ENCODE measurements at places on chromosomes 12 and 14.
A peak's percentile ranks its signal among the peaks of the same experiment; 100 is the strongest.

DNA sequence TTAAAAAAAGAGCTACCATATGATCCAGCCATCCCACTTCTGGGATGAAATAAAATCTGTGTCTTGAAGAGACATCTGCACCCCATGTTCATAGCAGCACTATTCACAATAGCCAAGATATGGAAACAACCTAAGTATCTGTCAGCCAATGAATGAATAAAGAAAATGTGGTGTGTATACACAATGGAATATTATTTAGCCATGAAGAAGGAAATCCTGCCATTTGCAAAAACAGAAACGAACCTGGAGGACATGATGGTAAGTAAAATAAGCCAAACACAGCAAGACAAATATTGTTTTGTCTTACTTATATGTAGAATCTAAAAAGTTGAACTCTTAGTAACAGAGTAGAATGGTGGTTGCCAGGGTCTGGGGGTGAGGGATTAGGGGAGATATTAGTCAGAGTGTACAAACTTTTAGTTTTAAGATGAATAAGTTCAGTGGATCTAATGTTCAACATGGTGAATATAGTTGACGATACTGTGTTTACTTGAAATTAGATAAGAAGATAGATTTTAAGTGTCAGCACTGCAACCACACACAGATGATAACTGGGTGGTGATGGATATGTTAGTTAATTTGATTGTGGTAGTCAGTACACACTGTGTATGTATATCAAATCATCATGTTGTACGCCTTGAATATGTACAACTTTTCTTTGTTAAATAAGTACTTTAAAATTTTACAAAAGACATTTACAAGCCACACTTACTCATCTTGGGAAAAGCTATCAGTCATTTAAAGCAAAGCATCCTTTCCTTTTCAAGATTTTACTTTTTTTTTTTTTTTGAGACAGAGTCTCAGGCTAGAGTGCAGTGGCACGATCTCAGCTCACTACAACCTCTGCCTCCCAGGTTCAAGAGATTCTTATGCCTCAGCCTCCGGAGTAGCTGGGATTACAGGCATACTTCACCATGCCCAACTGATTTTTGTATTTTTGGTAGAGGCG, 89.9 kb downstream of the BICD1 start:
- DNase-seq = no peak

- no peak for DNase-seq
Measured at GRCh38 chr12:112167718-112168525, 42.6 kb downstream of the TRAFD1 start.

- DNase-seq = no peak
Measured at GRCh38 chr12:24823808-24824515, 124.9 kb downstream of the BCAT1 start.

DNA sequence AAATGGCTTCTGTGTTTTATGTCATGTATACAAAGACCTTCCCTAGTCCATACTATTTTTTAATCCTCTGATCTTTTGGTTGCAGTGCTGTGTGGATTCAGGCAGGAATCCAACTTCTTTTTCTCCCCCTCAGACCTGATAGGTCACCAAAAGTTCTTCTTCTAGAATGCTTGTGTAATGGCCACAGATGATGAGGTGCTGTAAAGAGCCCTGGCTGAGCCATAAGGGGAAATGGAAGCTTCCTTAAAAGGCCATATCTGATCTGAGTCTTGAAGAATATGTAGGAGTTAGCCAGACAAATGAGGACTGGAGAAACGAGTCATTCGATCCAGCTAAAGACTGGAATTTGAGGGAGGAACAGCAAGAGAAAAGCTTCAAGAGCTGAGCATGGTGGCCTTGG, 353.9 kb downstream of the PCNX1 start:
- no peak for DNase-seq

DNA sequence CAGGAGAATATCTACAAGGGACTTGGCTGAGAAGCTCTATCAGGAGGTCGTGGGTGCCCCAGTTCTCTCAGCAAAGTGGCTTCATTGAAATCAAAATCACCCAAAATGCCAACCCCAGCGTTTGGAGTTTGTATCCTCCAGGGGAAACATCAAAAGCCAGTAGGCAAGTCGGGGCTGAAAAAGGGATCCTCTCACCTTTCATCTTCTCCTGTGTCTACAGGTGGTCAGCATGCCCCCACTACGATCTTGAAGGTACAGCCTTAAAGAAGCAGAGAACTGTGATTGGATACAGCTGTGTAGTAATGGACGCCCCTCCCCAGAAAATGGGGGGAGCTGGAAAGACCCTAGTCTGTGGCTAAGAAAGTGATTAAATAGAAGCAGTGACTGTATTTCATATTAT, 22.2 kb downstream of the HRK start:
- DNase-seq = no peak

DNA sequence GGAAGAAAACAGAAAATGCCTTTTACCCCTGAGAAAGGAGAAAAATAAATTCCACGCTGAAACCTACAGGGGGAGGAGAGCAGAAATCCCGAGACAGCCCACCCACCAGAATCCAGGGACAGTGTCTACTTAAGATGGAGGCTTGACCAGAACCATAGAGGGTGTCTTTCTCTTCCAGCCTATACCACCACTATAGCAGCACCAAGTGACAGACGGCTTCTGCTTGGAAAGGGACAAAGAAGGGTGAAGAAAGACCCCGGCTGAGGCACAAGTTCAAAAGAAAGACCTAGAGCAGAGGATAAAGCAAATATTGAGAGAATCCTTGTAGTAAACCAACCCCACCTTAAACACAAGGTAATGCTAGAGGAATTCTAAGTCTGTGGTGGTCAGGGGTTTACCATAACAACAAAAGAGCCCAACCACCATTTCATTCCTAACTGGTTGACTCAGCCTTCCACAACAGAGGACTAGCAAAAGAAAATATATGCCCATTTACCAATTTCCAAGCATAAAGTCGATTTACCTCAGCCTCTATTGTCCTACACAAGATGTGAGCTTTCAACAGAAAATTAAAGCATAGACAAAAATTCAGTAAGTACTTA, 105.3 kb upstream of the FOXG1 start:
- no peak for DNase-seq

- DNase-seq = no peak
Measured at GRCh38 chr12:17976202-17976601, 113.8 kb downstream of the RERGL start.

DNA sequence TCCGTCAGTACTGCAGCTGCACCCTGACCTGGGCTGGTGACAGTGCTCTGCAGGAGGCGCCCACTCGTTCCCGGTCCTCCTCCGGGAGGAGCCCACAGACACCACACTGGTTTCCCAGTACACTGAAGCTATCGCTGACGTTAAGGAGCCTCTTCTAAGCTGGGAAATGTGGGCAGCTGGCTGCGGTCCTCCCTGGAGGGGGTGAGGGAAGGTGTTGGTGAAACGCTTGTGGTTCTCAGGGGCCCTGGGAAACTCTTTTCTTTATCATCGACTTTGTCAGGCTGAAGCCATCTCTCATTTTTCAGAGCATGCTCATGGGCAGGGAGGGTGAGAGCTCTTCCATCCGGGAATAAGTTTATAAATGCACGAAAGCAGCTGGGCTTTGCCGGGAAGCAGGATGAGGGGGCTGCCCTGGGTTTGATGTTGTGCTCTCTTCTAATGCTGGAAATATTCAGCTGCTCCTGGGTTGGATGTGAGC, 176.0 kb downstream of the CHST11 start:
- no peak for DNase-seq

- no peak for DNase-seq
Measured at GRCh38 chr12:125089083-125089482, 23.8 kb downstream of the AACS start.

- DNase-seq = no peak
Measured at GRCh38 chr14:90355540-90356518, 24.1 kb upstream of the NRDE2 start.

GRCh38 chr12:4140581-4141301, 132.8 kb upstream of the CCND2 start:
- no peak for DNase-seq

- DNase-seq = no peak
Measured at GRCh38 chr14:64232095-64232838, 61.9 kb downstream of the ESR2 start.

GRCh38 chr12:109523071-109523470, 45.6 kb downstream of the UBE3B start:
- DNase-seq = no peak

GRCh38 chr14:62066304-62066703, 304.1 kb downstream of the SNAPC1 start:
- no peak for DNase-seq

DNA sequence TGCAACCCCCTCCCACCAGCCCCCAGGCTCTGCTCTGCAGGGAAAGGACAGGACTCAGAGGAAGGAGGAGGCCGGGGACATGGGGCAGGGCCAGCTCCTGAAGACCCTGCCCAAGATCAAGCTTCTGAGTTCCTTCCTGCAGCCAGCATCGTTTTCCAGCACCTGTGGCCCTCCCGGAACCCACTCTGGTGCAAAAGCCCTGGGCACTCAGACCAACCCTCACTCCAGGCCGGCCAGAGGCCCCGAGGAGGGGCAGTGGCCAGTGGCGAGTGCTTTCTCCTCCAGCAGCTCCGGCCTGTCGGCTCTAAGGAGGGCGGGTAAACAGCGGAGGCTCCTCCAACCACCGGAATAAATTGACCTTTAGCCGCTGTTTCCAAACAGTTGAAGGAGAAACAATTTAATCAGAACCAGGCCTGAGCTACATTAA, 10.8 kb downstream of the TMEM179 start:
- DNase-seq = no peak

DNA sequence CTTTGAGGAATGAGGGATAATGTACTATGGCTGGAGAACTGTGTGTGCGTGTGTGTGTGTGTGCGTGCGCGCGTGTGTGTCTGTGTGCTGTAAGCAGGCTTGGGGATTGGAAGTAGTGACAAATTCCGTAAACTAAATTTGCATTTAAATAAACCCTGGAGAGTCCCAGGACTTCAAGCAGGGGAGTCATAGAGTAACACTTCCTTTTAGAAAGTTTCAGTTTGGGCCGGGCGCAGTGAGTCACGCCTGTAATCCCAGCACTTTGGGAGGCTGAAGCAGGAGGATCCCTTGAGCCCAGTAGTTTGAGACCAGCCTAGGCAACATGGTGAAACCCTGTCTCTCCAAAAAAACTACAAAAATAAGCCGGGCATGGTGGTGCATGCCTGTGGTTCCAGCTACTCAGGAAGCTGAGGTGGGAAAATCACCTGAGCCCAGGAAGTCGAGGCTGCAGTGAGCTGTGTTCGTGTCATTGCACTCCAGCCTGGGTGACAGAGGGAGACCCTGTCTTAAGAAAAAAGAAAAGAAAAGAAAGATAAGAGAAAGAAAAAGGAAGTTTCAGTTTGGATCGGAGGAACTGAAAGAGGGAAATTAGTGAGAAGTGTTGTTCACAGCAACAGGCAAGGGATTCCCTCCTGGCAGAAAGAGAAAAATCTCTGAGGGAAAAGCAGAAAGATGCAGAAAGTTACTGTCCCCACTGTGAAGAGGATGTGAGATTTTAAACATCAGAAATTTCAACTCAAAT, 222.7 kb upstream of the SOX5 start:
- no peak for DNase-seq

GRCh38 chr12:4579305-4580102, 17.5 kb downstream of the DYRK4 start:
- DNase-seq = no peak

DNA sequence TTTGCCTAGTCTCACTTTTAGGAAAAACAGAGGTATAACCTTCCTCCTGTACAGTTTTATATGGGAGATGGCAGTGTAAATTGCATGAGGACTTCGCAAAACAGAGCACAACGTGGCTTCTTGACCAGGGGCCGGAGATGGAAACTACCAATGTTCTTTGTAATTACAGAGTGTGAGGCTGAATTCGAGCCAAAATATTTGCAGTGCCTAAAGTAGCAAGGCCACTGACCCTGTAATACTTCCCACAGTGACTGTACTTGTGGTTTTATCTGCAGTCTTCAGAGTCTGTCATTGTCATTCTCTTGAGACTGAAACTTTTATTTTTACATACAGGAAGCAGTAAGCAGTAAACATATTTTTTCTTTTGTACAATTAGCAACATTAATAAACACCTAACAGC, 98.9 kb downstream of the RERG start:
- DNase-seq = no peak

DNA sequence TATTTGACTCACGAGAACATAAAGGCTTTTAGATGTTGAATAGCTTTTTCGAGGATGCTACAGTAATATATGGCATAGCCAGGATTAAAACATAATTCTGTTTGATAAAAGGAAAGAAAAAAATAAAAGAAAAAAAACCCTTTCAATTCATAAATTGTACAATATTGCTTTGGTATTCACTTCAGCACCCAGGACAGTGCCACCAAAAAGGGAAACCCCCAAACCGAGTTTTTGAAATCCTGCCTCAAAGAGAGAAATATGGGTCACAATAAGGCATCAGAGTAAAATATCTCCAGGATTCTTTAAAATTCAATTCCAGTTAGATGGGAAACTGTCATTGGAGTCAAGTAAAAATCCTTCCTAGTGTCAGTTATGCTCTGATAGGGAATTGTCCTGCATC, 551.2 kb upstream of the SEL1L start:
- no peak for DNase-seq

GRCh38 chr12:48969160-48969771, 2.3 kb downstream of the WNT10B start:
- DNase-seq = no peak

- DNase-seq = peak; percentile 38
Measured at GRCh38 chr12:46661110-46661845, 164.5 kb downstream of the SLC38A4 start.

GRCh38 chr12:106917503-106917902, 38.2 kb upstream of the TMEM263 start:
- no peak for DNase-seq

DNA sequence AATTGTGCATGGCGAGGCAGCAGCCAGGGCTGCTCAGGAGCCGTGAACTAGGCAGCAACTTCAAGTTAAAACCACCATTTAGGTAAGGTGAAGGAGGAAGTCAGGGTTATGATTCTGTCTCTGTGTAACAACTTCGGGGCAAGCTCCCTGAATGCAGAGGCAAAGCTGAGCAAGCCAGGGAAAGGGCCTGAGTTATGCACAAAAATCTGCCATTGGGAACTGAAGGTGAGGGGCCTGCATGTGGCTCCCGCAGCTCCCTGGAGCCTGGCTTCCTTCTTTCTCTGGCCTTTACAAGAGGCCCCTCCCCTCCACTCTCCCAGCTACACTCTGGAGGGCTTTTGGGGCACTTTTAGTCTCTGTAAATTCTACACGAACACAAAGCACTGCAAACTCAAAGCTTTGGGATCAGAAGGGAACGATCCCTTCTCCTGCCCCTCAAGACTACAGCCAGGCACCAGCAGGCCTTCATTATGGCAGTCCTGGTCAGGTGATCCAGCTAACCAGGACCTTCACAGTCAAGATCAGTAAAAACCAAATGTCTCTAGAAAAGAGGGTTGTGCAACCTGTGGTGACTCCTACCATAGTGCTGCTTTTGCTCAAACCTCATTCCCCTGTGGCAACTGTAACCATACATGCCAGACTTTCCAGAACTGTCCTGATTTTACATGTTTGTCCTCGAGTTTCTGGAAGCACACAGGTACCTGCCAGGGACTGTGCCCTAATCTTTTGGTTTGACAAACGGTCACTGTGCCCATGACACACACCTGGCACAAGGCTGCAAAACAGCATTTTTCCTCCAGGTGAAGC, 67.2 kb upstream of the PTGR2 start:
- no peak for DNase-seq

All from central memory CD4-positive, alpha-beta T cell (primary cell).